Stimulated activated CD4-positive, alpha-beta T cell treated with anti-CD3 and anti-CD28 coated beads, TNF-alpha, amount 100 ng/mL, for 24 hours (primary cell): ENCODE measurements at places on chromosomes 2 and 18.
A peak's percentile ranks its signal among the peaks of the same experiment; 100 is the strongest.

DNA sequence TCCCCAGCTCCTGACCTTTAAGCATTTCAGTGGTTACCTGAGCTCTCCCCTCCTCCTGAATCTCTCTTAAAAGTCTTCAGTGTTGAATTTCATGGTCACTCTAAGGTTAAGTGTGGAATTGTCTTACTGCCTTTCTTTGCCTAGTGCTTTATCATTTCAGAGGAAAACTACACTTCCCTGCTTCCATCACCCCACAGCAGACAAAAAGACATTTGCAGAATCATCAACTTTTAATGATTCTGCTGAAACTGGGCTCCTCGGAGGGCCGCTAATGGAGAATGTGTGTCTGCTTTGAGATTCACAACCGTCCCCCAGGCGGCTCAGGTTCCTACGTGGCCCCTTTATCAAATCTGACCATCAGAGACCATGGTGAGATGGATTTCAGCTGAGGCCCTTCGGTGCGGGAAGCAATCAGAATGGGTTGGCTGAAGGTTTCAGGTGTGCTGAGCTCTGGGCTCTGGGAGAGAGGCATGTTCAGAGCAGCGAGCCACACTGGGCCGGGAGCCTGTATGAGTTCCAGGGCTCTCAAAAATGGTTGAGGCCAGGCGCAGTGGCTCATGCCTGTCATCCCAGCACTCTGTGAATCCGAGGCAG is 41.9 kb upstream of the TBC1D8 start:
- DNase-seq = no peak

DNA sequence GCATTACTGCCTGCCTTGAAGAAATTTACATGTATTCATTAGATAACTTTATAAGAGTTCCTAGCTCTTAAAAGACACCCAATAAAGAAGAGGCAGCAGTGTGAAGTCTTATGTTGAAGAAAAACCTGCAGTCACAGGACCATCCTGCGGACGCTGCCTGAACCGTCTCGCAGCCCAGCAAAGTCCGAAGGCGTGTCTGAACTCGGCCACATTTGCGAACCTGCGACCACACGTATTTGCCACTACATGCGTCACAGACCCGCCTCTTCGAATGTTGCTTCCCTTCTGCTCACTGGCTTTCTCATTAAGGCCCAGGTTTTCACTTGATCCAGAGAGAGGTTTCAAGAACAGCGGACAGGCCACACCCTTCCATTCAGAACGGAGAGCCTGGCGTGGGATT is 41.2 kb downstream of the CNGA3 start:
- no peak for DNase-seq

- no peak for DNase-seq
These were observed 225.1 kb downstream of the TFCP2L1 start for GRCh38 chr2:121059651-121060649.

- DNase-seq = peak; percentile 40
These were observed 2.2 kb downstream of the ST3GAL5 start for GRCh38 chr2:85886590-85886989.

GRCh38 chr18:34122724-34123334 is 101.9 kb downstream of the NOL4 start:
- DNase-seq = no peak

DNA sequence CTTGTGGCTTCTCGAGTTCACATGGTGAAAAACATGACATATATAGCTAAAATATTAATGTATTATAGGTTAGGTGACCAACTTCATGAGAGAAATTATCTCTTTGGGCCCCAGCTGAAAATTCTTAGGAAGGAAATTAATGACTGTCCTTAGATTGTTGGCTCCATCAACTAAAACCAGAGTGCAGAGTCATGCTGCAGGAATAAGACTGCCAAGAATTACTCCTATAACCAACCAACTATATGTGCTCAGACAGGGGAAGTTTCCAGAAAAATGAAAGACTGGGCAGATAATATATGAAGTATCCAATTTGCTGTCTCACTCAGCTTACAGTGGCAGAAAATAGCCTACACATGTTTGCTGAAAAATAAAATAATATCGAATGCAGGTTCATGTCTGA is 71.0 kb upstream of the TMEFF2 start:
- DNase-seq = no peak

GRCh38 chr2:71687412-71687811 is 234.1 kb downstream of the DYSF start:
- DNase-seq = no peak

DNA sequence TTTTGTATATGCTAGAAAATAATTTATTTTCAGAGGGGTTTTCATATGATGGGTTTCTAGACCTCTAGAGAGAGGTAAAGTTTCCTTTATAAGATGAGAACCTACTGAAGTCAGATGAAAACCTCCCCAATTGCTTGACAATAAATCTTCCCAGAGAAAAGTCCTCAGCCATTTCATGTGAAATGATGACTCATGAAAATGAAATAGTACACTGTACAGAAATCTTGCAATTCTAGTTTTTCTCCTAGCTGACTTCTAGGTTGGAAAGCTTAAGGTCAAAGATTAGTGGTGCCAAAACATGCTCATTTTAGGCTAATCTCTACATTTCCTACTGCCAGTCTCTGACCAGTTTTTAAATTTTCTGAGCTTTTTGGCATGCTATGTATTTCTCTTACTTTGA is 826.5 kb upstream of the FSHR start:
- no peak for DNase-seq

- DNase-seq = no peak
These were observed 35.8 kb downstream of the HS1BP3 start for GRCh38 chr2:20615068-20615465.

GRCh38 chr2:36675579-36676282 is 20.8 kb upstream of the VIT start:
- DNase-seq = no peak

DNA sequence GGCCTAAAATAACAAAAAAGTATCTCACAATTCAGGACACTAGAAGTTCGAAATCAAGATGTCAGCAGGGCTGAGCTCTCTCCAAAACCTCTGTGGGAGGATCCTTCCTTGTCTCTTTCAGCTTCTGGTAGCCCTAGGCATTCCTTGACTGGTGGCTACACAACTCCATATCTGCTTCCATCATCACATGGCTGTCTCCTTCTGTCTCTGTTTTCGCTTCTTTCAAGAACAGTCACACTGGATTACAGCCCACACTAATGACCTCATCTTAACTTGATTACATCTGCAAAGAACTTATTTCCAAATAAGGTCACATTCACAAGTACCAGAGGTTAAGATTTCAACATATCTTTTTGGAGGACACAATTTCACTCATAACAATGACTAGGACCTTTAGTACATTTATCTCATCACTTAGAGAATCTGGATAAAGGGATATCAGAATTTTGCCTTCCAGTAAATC is 275.2 kb downstream of the IRS1 start:
- DNase-seq = no peak

- no peak for DNase-seq
These were observed 33.5 kb downstream of the PDE1A start for GRCh38 chr2:182393270-182393760.

DNA sequence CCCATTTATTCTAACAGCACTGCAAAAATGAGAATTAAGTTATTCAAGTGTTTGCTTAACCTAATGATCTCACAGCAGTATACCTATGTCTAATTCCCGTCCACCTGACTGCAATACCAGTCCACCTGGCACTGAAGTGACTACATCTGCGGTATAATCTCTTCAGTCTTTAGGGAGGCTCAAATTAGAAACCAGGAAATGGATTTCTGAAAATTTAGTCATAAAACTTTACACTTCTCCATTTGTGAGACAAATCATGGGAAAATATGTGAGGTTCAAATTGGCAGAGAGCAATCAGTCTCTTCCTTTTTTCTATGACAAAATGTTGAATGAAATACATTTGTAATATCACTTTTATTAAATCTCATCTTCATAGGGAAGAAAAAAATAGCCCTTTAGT is 33.0 kb downstream of the FTCDNL1 start:
- DNase-seq = no peak

- DNase-seq = no peak
These were observed 14.7 kb downstream of the CDK15 start for GRCh38 chr2:201821080-201821479.
